ENCODE measurements at places on chromosomes 6 and 20.
A peak's percentile ranks its signal among the peaks of the same experiment; 100 is the strongest.

DNA sequence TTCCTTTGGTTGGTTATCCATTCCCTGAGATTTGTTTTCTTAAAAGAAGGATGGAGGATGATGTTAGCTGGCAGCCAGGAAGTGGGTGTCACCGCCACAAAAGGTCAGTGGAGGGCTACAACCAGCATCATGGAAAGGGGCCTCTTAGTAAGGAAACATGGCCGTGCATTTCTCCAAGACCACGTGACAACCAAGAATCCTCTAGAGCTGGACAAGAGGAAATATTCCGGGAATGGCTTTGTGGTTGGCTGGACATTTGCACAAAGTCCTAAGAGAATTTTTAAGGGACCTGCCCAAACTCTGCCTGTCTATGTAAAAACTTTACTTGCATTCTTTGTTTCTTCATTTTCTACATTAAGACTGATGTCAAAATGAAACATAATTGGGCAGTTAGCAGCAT is 399.9 kb upstream of the MARCKS start:
- DNase-seq: peak; percentile 77

DNA sequence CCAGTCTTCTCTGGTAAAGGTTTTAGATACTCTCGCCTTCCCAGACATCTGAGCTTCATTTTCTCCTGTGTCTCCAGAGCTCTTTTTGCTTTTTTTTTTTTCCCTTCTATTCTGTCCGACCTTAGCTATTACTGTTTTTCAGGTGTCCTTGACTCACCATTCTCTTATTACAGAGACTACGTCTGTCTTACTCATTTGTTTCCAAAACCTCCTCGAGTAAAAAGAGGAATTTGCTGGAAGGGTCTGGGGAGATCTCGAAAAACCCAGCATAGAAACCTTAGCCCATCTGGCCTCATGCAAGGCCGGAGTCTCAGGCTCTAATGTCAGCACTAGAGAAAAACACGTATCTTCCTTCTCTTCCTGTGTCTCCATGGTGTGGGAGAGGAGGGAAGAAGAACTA is 109.2 kb upstream of the CARMIL1 start:
- no peak for DNase-seq

- DNase-seq: peak; percentile 96
Observed at GRCh38 chr6:14804785-14805210, 441.1 kb upstream of the JARID2 start.

DNA sequence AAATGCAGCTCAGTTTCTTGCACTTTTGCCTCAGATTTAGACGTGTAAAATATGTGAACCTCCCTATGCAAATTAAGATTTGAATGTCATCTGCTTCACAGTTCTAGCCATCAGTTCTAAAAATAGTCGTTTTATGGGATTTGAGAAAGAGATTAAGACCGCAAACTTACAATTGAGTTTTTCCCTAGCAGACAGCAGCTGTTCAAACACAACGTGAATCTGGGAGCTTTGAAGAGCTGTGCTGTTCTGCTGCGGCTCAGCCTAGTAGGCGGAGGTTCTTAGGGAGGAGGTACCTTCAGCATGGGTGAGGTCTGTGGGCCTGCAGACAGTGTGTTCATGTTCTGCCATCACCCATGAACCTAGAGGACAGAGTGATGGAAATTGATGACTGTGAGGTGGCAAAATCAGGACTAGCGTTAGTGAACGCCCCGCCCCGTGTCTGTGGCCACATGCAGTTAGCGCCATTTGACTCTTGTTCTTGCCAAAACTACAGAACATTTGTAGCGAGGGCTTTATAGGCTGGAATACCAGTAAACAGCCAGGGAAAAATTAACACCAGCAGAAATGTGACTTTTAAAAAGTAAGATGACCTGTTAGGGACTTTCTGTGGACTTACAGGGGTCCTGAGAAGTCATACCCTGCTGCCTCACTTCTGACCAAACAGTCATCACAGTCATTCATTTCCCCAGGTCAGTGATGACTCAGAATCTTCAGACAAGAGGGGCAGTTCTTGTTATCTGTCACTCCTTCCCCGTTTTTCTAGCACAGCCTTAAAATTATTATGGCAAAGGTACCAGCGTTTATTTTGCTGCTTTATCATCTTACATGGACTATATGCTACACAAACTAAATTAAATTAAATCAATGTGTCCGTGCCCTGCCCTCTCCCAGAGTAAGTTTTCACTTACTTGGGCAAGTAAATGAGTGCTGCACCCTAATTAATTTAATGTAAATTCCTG is 84.3 kb upstream of the TMEM181 start:
- DNase-seq: peak; percentile 80

DNA sequence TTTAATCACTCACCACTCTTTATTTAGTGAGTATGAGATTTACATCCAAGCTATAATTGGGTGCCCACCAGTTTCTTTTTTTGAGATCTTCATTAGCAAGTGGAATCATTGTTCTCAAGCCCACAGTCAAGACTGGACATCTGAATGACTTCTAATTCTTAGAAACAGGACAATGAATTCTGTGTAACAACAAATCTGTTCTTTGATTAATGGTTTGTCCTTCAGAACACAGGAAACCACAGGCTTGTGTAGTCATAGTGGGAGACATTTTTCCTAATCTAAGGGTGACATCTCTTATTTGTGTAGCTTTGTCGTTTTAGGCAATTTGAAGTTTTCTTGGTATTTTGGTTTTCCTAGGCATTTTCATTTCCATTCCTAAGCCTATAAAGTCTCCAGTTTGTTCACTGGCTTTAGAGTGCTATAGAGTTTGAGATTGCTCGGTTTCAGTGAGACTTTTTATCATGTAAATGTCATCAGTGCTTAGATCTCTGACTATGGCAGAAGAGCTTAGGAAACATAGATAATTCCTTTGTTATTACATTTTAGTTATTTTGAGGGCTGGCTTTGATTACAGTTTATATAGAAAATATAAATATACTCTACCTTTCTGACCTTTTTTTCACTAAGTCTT is 903.9 kb upstream of the MAP3K7 start:
- no peak for DNase-seq

DNA sequence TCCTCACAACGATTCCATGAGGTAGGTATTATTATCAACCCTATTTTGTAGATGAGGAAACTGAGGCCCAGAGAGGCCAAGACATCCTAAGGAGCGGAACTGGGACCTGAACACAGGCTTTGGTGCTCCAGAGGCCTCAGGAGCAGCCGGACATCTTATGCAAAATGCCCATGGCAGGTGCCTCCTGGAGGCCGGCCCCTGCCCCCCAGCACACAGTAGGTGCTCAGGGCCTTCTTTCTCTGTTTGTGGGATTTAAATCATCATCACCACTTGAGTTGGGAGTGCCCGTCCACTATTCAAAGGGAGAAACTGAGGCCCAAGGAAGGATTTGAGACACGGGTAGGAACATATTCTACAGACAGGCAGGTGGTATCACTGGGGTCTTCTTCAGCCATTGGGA is 41.2 kb downstream of the CEBPB start:
- no peak for DNase-seq

DNA sequence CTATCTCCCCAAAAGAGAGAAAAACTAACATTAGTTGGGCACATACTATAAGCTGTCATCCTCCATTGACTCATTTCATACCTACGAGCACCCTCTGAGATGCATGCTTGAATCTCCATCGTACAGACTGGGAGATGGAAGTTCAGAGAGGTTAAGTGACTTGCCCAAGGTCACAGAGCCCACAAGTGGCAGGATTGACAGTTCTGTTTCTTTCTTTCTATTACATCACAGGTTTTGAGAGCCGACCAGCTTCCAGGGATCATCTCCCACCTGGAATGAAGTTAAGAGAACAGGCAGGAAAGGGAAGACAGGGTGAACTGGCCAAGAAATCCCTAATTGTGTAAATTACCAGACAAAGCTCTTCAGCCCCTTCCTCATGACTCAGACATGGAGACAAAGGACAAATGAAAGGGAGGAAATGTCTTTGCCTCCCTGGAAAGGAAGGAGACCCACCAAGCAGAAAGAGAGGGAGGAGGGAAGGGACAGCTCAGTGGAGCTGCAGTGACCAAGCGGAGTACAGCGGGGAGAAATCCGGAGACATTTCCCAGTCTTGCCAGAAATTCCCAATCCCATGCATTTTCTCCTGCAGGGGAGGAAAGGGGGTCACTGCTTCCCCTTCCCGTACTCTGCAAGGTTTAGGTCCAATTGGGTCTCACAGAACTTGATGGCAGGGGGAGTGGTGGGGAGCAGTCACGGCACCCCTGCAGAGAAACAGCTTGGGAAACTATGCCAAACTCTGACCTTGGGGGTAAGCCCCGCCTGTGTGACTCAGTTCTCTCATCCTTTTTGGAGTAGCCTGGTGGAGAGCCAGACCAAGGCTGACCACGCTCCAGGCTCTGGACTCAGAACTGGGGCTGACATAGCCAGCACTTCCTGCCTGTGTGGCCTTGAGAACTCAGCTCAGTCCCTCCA is 154.3 kb downstream of the ANKRD60 start:
- peak; percentile 57 for DNase-seq

- no peak for DNase-seq
Observed at GRCh38 chr6:87364602-87365252, 20.1 kb downstream of the C6orf163 start.

DNA sequence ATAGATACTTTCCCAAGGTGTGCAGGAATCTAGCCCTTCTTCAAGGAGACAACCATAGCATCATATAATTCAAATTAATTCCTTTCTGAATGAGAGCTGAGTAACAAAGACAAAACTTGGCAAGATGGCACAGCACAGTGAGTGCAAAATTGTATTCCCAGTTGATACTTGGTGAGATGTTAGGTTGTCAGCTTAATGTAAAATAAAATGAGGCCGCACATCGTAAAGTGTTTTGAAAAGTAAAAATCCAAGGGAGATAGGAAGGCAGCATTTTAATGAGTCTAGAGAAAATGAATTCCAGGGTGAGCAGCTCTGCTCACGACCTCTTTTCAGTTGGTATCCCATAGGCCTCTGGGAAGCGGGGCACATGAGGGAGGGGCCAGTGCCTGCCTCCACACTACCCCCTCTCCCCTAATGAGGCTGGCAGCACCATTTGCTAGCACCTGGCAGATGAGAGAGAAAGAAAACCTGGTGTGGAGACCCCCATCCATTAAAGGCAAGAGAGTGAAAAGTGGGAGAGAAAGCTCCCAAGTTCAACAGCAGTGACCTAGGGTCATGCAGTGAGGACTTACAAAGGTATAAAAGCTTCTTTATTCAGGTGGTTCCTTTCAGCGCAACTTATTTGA is 158.4 kb downstream of the BTBD9 start:
- no peak for DNase-seq

DNA sequence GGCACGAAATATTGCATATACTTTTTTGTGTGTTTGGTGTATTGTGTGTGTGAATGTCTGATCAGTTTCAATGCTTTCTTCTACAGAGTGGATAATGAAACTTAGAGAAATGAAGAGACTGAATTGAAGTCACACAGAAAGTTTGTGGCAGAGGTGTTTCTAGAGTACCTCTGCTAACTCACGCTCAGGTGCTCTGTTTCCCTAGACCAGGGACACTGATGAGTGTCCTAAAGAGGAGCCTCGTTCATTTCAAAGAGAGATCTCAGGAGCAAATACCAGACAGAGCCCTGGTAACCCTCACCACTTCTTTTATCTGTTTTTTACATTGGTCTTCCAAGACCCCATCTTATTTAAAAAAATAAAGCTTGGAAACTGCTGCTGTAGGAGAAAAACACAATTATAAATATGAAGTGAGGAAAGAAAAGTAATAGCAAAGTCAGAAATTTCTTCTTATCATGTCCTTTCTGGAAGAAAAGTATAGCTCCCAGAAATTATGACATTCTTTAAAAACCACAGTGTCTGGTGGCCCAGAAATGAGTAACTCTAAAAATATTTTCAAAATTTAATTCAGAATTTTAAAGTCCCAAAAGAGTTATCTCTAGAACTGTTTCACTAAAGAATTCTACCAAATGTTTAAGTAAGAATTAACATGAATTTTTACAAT is 720.6 kb downstream of the RFPL4B start:
- peak; percentile 69 for DNase-seq

- no peak for DNase-seq
Observed at GRCh38 chr20:45857882-45858216, 435 bp downstream of the ZSWIM3 start.

- no peak for DNase-seq
Observed at GRCh38 chr6:136930528-136930927, 8.4 kb downstream of the SLC35D3 start.

DNA sequence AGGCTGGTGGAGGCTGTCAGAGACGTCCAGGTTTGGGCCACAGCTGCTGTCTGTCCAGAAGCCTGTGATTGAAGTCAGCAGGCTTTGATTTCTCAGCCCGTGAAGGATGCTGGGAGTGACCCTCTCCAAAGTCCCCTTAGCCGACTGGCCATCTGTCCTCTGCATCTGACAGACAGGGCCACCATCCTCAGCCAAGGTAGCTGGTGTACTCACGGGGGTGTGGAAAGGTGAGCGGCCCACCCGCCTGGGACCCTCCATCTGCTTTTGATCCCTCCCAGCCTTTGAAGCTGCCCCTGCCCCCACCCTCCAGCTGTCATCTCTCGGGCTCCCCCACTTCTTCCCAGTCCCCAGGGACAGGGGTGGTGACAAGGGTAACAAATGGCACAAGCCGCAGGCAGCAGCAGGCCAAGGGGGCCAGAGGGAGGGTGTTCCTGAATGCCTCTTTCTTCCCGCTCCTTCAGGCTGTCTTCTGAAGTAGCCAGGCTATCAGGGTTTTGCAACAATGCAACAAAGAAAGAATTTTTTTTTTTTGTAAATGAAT is 84.4 kb downstream of the EYA2 start:
- peak; percentile 44 for DNase-seq

DNA sequence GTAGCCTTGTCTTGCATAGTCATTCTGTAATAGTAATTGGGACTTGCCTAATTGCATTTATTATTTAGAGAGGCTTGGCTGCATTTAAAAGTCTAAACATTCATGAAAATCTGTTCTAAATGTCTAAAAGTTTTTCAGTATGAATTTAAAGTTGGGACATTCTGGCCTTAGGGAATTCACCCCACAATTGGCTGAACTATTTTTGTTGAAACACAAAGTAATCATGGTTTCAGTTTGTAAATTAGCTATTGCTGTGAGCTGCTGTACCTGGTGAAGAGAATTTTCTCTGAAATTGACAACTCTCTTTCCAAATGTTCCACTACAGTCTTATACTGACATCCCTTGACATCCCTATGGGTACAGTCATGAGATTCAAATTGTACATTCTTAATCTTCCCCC is 253.0 kb downstream of the FARS2 start:
- DNase-seq: no peak

- no peak for DNase-seq
Observed at GRCh38 chr6:8240301-8240700, 138.0 kb upstream of the EEF1E1 start.

DNA sequence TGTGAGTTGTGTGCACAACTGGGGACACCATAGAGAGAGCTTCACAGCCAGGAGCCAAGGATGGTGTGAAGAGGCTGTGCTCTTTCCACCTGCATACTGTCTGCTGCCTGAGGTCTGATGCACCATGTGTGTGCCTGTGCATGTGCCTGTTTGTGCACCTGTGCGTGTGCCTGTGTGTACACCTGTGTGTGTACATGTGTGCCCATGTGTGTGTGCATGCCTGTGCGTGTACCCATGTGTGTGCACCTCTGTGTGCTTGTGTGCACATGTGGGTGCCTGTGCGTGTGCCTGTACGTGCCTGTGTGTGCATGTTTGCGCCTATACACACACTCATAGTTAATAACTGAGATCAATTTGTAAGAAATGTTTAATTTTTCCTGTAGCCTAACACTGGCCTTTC is 51.3 kb downstream of the FAM120B start:
- no peak for DNase-seq

- no peak for DNase-seq
Observed at GRCh38 chr20:50328222-50328979, 137.8 kb downstream of the CEBPB start.

Data from fibroblast of skin of abdomen (primary cell).